ENCODE measurements at places on chromosomes 12 and 14.

GRCh38 chr12:81369175-81369574 lies 291.3 kb downstream of the ACSS3 start:
- no peak for DNase-seq

GRCh38 chr14:103140316-103141109 lies 17.3 kb downstream of the TNFAIP2 start:
- DNase-seq = no peak

DNA sequence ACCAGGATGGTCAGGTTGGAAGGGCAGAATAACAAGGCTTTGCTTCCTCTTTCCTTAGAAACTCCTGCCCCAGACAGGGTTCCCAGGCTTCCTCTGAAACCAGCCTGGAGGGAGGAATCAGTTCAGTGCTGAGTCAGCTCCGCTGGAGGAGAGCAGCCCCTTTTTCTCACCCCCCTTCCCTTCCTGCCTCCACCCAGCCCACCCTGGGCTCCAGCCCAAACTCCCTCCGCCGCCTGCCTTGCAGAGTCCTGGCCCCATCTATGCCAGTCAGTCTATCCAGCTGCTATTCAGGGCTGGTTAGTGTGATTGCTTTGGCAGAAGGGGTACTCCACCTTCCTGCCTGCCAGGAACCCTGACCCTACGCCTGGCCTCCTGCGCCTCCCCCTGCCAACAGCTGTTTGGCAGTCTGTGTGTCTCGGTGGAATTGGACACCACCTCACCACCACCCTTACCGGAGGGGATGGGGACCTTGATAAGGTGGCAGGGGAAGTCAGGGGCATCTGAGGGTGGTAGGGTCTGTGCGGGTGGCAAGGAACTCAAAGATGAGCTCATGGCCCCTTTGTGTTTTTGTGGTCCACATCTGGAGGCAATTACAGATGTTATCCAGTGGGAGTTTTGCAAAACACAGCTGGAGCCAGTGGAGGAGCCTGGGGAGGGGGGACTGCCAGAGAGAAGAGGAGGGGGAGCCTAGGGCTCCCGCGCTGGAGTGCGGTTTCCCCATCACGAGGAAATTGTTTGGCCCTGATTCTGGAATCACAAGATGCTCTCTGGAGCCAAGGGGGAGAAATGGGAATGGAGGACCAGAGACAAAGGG lies 12.2 kb downstream of the MMP14 start:
- peak; percentile 48 for DNase-seq

DNA sequence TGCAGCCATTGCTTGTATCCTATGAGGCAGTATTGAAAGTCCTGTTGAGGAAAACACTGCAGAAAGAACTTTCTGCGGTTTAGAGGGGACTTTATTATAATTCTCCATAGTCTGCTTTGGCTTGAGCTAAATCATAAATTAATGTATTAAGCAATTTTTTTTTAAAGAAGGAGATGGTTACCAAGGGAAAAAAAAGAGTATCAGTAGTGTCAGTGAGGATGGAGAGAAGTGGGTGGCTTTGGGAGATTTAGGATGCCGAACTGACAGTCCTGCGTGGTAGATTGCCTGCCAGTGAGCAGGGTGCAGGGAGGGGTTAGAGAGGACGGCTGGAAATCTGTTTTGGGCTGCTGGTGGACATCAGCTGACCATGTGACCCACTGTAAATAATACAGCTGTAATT lies 96.8 kb downstream of the MYRFL start:
- DNase-seq = no peak

- DNase-seq = no peak
Observed at GRCh38 chr12:118432812-118433545, 56.6 kb downstream of the SUDS3 start.

Data from GM23338 (cell line).